Thoracic aorta (tissue), 2 donors: ENCODE measurements at places on chromosomes 1 and 21. TPM values are rescaled to one million over a fixed set of nuclear protein-coding genes. Genes with fewer than 3 reads are reported as not detected.

YIPF1 gene
- total RNA-seq: 20.7 TPM

DSTYK gene
- total RNA-seq: 14.4 TPM

DNA sequence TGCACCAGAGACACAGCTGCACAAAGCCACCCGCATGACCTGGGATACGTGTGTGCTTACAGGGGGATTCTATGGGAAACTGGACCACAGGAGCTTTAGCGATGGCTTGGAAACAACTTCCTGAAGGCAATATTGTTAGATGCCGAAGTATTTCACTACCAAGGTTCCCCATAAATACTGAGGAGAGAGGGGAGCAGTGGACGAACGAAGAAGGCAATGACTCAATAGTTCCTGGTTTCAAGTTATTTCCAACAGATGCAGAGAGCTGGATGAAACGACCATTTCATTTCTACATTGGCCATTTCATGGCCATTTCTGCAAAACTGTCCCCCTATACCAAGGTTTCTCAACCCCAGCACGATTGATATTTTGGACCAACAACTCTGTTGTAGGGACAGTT lies 61.3 kb downstream of the CD34 start:
- H3K27me3 ChIP-seq: no peaks in the 10 kb centered on the region
- no peak for DNase-seq
- peaks cover 49% of the 10 kb centered on the region for H3K4me1 ChIP-seq
- H3K36me3 ChIP-seq: no peaks in the 10 kb centered on the region
- H3K27ac ChIP-seq: peak overlapping the region; percentile 53

GRCh38 chr1:209621741-209622655 lies 30.2 kb downstream of the LAMB3 start:
- no peaks in the 10 kb centered on the region for H3K27me3 ChIP-seq
- no peak overlapping the region for H3K4me3 ChIP-seq
- no peak overlapping the region for H3K27ac ChIP-seq
- peaks cover 20% of the 10 kb centered on the region for H3K4me1 ChIP-seq
- no peak for DNase-seq

GRCh38 chr1:115337633-115338456 lies at the start of gene NGF:
TSS of gene NGF (minus strand) at chr1:115338249. CDS start at chr1:115286795, 51,454 bp downstream.
- H3K36me3 ChIP-seq: no peaks in the 10 kb centered on the region
- no peaks in the 10 kb centered on the region for H3K27me3 ChIP-seq
- DNase-seq: no peak
- peaks cover 71% of the 10 kb centered on the region for H3K4me1 ChIP-seq

ZNF124 gene
- total RNA-seq: 28.9 TPM

- no peaks in the 10 kb centered on the region for H3K27me3 ChIP-seq
- no peak for DNase-seq
- no peak overlapping the region for H3K4me3 ChIP-seq
- no peak overlapping the region for H3K27ac ChIP-seq
Measured at GRCh38 chr1:100629391-100629790, 90.2 kb upstream of the VCAM1 start.

DNA sequence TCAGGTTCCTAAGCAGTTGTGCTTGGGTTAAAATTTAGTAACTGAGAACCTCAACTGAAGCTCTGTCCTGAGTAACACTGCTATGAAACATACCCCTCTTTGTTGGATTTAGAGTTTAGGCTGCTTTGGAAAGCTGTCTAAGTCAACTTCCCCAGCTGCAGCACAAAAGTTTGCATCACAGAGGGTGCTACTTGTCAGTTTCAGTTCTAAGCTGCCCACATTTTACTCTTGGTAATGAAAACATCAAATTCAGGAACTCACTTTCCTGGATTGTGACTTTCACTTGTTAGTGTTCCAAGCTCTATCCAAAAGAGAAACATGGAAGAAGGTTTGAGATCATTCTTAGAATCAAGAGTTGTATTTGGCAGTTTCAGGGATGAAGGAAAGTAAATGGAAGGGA lies 191.7 kb upstream of the NFIA start:
- no peak overlapping the region for H3K4me3 ChIP-seq
- no peaks in the 10 kb centered on the region for H3K36me3 ChIP-seq
- H3K27me3 ChIP-seq: no peaks in the 10 kb centered on the region
- peaks cover under 1% of the 10 kb centered on the region for H3K4me1 ChIP-seq
- DNase-seq: no peak

- DNase-seq: no peak
- no peak overlapping the region for H3K27ac ChIP-seq
- no peak overlapping the region for H3K4me3 ChIP-seq
Measured at GRCh38 chr1:35447278-35447677, 109.9 kb downstream of the KIAA0319L start.

- H3K4me1 ChIP-seq: peaks cover 5% of the 10 kb centered on the region
- no peak overlapping the region for H3K27ac ChIP-seq
- no peak for DNase-seq
- H3K36me3 ChIP-seq: no peaks in the 10 kb centered on the region
- H3K27me3 ChIP-seq: no peaks in the 10 kb centered on the region
Measured at GRCh38 chr1:26166719-26167281, 2.0 kb downstream of the C1orf232 start.

GRCh38 chr1:3211582-3212375 lies 142.8 kb downstream of the PRDM16 start:
- DNase-seq: no peak
- H3K36me3 ChIP-seq: no peaks in the 10 kb centered on the region
- H3K4me3 ChIP-seq: no peak overlapping the region
- no peak overlapping the region for H3K27ac ChIP-seq
- peaks cover 18% of the 10 kb centered on the region for H3K4me1 ChIP-seq

DNA sequence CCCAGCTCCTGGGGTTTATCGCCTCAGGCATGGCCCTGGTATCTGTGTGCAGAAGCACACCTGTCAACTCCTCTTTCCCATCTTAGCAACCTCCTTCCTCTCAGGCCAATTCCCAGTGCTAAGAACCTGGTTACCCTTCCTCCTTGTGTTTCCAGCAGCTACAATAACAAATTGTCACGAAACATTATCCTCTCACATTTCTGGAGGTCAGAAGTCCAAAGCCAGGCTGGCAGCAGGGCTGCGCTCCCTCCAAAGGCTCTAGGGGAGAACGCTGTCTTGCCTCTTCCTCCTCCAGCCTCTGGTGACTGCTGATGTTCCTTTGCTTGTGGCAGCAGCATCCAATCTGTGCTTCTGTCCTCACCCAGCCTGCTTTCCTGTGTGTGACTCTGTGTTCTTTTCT lies 10.7 kb upstream of the MRPS14 start:
- H3K36me3 ChIP-seq: no peaks in the 10 kb centered on the region
- H3K27me3 ChIP-seq: no peaks in the 10 kb centered on the region
- H3K4me1 ChIP-seq: no peaks in the 10 kb centered on the region
- no peak for DNase-seq
